Upper lobe of right lung (tissue), 1 donor: ENCODE measurements at places on chromosomes 5 and 9. TPM values are rescaled to one million over a fixed set of nuclear protein-coding genes. Genes with fewer than 3 reads are reported as not detected.

GRCh38 chr9:32776201-32776600 lies 7.1 kb upstream of the TMEM215 start:
- DNase-seq: no peak
- H3K4me3 ChIP-seq: no peak overlapping the region
- H3K36me3 ChIP-seq: no peaks in the 10 kb centered on the region
- no peak overlapping the region for H3K27ac ChIP-seq
- peaks cover 9% of the 10 kb centered on the region for H3K27me3 ChIP-seq

DNA sequence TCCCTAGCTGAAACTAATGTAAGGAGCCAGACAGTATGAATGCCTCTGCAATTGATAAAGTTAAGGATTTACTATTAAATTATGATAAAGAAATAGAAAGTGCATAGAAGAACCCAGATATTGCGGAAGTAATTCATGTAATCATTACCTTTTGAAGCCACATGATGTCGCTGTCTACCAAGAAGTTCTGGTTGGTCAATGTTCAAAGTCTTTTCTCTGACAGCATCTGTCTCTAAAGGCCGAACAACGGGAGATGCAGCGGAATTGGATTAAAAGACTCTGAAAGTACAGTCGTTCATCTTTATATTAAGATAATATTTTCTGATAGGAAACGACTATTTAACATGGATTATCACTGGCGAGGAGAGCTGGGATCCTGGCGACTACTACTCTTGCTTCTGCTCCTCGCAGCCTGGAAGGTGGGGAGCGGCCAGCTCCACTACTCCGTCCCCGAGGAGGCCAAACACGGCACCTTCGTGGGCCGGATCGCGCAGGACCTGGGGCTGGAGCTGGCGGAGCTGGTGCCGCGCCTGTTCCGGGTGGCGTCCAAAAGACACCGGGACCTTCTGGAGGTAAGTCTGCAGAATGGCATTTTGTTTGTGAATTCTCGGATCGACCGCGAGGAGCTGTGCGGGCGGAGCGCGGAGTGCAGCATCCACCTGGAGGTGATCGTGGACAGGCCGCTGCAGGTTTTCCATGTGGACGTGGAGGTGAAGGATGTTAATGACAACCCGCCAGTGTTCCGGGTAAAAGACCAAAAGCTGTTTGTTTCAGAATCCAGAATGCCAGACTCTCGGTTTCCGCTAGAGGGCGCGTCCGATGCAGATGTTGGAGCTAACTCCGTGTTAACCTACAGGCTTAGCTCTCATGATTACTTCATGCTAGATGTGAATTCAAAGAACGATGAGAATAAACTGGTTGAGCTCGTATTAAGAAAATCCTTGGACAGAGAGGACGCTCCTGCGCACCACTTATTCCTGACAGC lies at the start of gene PCDHA8:
Gene PCDHA8, plus strand, starts transcription at position 210 of the 985 bp plus-strand sequence. Its CDS starts 135 bp downstream, at position 345.
- H3K4me3 ChIP-seq: no peak within 1 kb of the TSS
- no peaks in the 10 kb centered on the region for H3K4me1 ChIP-seq
- no peaks in the 10 kb centered on the region for H3K36me3 ChIP-seq
- peaks cover 18% of the 10 kb centered on the region for H3K27me3 ChIP-seq
- DNase-seq: no peak
- H3K27ac ChIP-seq: no peak within 1 kb of the TSS

DNA sequence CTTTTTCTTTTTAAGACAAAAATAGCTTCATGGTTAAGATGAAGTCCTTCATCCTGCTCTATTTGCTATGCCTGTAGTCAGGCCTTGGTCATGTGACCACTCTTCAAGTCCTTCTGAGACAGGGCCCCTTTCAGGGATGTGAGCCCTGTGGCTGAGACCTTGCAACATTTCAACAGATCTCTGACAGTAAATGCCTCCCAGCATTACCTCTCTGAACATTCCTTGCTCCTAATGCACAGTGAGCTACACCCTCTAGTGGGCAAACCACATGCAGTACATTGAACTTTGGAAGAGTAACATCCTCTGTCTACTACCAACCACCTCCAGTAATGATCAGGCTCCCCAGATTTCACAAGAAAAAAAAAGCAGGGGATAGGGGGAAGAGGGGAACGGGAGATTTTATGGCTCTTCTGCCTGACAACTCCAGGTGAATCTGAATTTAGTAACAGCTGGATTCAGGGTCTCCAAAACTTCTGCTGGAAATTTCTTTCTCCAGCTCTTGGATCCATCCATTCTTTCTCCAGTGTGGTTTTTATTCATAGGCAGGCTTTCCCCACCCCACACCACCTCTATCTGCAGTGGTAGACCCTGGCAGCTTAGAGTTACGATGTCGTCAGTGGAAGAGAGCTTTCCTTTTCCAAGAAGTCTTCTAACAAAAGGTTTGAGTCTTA lies 8.9 kb upstream of the FBXO38 start:
- H3K27me3 ChIP-seq: no peaks in the 10 kb centered on the region
- no peak overlapping the region for H3K27ac ChIP-seq
- H3K36me3 ChIP-seq: no peaks in the 10 kb centered on the region

GRCh38 chr5:62097361-62097760 lies 208.6 kb upstream of the KIF2A start:
- no peaks in the 10 kb centered on the region for H3K27me3 ChIP-seq
- DNase-seq: no peak
- no peak overlapping the region for H3K27ac ChIP-seq
- no peaks in the 10 kb centered on the region for H3K36me3 ChIP-seq

- no peak overlapping the region for H3K4me3 ChIP-seq
- no peaks in the 10 kb centered on the region for H3K27me3 ChIP-seq
- no peaks in the 10 kb centered on the region for H3K36me3 ChIP-seq
- no peak overlapping the region for H3K27ac ChIP-seq
- DNase-seq: no peak
Observed at GRCh38 chr5:159668556-159668955, 247.7 kb upstream of the ADRA1B start.

GRCh38 chr9:71647094-71647591 lies 121.2 kb downstream of the CEMIP2 start:
- no peak overlapping the region for H3K4me3 ChIP-seq
- H3K27me3 ChIP-seq: no peaks in the 10 kb centered on the region
- H3K36me3 ChIP-seq: no peaks in the 10 kb centered on the region

The ECSCR gene
- 47.2 TPM for total RNA-seq

The MOB3B gene
- 17.8 TPM for total RNA-seq

The CNTFR gene
- total RNA-seq: 2.9 TPM
